WTC11 (cell line): ENCODE measurements at places on chromosomes 16 and 17. TPM values are rescaled to one million over a fixed set of nuclear protein-coding genes. Genes with fewer than 3 reads are reported as not detected.
A peak's percentile ranks its signal among the peaks of the same experiment; 100 is the strongest.

Gene CPNE7
- 42.6 to 62.4 TPM (median 55.6 TPM) in 3 replicates for total RNA-seq

Gene CSH2
- total RNA-seq: not detected in 3 replicates

Gene PGP
- total RNA-seq: 38.4 to 40.1 TPM (median 39.5 TPM) in 3 replicates

DNA sequence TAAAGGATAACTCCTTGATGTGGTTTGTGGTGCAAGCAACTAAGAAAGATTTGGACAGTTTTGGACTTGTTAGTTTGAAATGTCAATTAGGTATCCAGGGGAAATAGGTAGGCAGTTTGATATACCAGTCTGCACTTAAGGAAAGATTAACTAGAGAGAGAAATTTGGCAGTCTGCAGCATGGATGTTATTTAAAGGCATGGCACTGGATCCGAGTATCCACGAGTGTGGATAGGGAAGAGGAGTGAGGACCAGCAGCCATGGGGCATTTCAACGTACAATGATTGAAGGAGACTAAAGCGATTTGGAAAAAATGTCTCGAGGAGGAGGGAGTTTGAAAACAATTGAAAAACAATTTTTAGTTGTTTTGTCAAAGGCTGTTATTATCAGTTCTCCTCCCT lies 117.4 kb downstream of the NLK start:
- no peak for DNase-seq

- no peak for DNase-seq
These were observed 39.2 kb upstream of the ARL4D start for GRCh38 chr17:43359469-43360110.

GRCh38 chr17:9226794-9227135 lies 205.5 kb downstream of the NTN1 start:
- DNase-seq: peak; percentile 61

DNA sequence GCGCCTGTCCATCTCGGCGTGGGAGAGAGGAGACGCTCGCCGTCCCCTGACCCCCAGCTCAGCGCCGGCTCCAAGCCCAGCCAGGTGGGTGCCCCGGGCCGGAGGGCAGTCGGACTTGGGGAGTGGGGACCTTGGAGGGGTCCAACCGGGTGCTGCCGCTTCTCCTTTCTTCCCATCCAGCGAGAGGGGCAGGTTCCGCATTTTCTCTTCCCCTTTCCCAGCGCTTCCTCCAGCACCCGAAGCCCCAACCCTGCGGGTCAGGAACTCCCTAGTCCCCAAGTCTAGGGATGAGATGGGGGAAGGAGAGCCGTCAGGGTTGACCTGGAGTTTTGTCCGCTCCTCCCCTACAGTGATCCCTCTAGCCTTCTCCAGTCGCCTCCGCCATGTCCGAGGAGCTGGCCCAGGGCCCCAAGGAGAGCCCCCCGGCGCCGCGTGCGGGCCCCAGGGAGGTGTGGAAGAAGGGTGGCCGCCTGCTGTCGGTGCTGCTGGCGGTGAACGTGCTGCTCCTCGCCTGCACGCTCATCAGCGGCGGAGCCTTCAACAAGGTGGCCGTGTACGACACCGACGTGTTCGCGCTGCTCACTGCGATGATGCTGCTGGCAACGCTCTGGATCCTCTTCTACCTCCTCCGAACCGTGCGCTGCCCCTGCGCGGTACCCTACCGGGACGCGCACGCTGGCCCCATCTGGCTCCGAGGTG lies at the start of gene OTOP2:
OTOP2 (plus strand) TSS at position 24 of the 699 bp plus-strand sequence; CDS start at position 384, 360 bp downstream.
- DNase-seq: peak; percentile 24

Gene CORO7
- 36.7 to 45.5 TPM (median 38.6 TPM) in 3 replicates for total RNA-seq

Gene TCAP
- total RNA-seq: 2.5 to 2.9 TPM (median 2.8 TPM) in 3 replicates

DNA sequence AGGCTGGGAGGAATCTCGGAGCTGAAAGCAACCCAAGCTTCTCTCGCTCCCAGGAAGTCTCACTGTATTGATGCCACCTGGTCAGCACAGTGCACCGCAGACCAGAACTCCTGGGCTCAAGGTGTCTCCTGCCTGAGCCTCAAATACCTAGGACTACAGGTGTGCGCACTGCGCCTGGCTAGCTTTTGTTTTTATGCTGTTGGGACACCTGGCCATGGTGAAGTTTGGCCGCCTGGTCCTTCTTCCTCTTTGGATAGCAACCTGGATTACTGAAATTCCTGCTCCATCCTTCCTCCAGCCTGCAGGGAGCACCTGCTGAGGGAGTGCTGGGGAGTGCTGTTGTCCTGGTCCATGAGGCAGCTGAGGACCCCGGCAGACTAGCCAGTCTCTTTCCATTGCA lies 56.6 kb downstream of the COTL1 start:
- DNase-seq: peak; percentile 41

GRCh38 chr17:34484193-34484733 lies 95.1 kb upstream of the TMEM132E start:
- DNase-seq: no peak

DNA sequence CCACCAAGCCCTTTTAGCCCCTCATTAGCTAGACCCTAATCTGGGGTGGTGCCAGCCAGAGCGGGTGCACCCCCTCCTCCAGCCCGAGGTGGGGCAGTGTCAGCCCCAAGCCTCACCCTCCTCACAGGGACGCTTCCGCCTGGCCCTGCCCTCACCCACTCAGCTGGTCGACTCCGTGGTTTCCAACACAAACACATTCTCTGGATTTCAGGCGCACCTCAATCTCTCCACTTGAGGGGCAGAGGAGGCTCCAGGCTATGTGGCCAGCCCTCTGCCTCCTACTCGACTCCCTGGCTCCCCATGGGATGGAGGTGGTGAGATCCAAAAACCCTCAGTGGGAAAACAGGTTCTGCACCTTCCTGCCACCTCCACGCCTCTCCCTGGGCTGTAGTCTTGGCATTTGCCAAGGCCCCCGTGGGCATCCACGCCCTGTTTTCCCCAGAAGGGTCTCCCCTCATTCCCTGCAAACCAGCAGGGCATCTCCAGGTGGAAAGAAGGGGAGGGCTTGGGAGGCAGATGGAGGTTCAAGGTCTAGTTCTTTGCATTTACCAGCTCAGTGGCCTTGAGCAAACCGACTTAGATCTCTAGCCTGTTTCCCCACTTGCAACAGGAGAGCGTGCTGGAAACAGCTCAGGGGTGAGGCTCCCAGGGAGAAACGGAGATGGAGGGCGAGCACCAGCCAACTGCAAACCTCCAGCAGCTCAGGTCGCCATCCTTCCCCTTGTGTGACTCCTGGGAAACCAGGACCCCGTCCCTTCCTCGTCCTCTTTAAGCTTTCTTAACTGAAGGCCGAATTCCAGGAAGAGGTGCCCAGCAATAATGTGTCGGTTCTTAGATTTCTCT lies 1.7 kb downstream of the EMP2 start:
- no peak for DNase-seq
